ENCODE measurements at places on chromosomes 2 and 18.

GRCh38 chr2:241062389-241063092, 39.5 kb downstream of the MTERF4 start:
- no peak for DNase-seq

DNA sequence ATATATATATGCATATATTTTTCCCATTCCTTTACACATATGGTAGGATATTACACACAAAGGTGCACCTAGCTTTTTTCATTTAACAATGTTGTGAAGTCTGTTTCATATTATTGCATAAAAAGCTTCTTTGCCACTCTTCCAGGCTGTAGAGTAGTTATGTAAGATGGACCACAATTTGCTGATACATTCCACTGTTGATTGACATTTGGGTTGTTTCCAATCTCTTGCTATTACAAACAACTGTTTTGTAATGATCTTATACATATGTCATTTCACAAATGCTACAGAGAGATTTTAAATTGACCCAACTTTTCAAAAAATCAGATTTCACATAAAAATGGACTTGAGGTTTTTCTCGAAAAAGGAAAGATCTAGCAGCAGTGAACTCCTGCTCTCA, 301.4 kb downstream of the CDCA7 start:
- no peak for DNase-seq

- DNase-seq: no peak
Observed at GRCh38 chr2:134027980-134028379, 225.9 kb upstream of the MGAT5 start.

- no peak for DNase-seq
Observed at GRCh38 chr18:78561757-78562510, 417.7 kb upstream of the SALL3 start.

DNA sequence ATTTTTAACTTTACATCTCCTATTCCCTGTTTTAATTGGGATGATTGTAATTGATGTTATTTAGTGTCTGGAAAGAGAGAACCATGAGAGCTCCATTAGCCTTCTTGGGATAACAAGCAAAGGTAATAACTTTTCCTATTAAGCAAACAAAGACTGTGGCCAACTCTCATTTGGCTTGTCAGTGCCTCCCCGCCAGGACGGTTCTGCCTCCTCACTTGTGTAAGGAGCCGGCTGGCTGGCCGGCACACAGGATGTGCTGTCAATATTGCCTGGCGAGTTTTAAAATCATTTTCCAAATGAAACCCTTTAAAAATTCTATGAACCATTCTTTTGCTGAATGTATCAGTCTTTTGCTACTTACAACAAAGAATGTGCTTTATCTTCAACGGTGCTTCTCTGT, 898.3 kb downstream of the CPS1 start:
- no peak for DNase-seq

DNA sequence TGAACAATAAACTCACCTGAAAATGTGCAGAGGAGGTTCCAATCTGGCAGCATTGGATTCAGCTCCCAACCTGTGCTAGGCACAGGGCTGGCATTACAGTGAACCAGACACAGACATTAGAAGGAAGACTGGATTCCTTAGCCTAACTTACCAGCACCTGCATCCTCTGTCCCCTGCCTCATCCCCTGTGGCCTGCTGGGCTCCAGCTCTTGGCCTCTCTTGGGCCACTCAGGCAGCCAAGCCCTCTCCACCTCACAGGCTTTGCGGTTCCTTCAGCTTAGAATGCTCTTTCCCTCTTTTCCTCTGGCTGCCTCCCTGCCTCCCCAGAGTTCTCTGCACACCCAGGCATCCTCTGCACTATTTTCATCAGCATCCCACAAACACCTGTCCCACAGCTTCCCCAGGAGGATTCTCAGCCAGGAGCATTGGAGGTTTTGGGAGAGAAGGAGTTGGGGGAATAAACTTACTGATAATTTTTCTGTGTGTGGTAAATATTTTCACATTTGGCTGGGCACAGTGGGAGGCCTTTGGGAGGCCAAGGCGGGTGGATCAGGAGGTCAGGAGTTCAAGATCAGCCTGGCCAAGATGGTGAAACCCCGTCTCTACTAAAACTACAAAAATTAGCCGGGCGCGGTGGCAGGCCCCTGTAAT, 132.0 kb downstream of the INHBB start:
- no peak for DNase-seq

DNA sequence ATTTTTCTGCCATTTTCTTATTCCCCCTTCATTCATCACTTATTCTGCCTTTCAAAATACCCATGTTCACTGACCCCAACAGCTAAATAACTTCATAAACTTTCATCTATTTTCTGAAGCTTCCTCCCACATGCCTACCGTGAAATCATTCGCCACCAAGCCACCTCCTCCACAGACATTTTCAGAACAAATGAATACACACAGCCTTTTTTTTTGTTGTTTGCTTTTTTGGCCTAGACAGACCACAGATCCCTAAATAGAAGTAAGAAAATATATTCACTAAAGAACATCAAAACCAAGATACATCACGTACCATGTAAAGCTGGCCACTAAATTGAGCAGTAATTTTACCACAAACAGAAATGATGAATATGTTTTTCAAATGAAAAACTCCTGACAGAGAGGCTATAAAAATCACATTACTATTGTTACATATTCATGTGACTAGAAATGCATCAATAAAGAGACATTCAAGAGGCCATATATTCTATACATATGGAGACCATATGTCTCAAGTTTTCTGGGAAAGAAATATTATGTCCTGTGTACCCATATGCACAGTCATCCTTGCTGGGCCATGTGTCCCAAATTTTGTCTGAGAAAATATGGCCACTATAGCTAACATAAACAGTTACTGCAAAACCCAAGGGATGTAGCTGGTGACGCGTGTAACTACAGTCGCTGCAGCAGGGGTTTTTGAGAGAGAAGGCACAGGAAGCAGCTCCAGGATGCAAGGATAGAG, 200.3 kb downstream of the FBXO15 start:
- DNase-seq: no peak

GRCh38 chr2:168192839-168193616, 54.4 kb downstream of the STK39 start:
- DNase-seq: peak; percentile 7

Measured in activated CD8-positive, alpha-beta memory T cell treated with anti-CD3 and anti-CD28 coated beads for 4 hours (primary cell).